A549 treated with CpdA at 1 μM for 4 hours (cell line): ENCODE measurements at places on chromosomes 1 and 21. TPM values are rescaled to one million over a fixed set of nuclear protein-coding genes. Genes with fewer than 3 reads are reported as not detected.

Gene CA14
- not detected in 5 replicates for total RNA-seq

Gene DEGS1
- 123 to 141 TPM (median 129 TPM) in 5 replicates for total RNA-seq

Gene CDC73
- total RNA-seq: 28.9 to 37.4 TPM (median 33.7 TPM) in 5 replicates

Gene UBR4
- 105 to 125 TPM (median 108 TPM) in 5 replicates for total RNA-seq

Gene SLC22A15
- 0.49 to 0.73 TPM (median 0.61 TPM) in 5 replicates for total RNA-seq

Gene GLIS1
- 0.02 to 0.05 TPM in 2 of 5 replicates, not detected in the others for total RNA-seq

Gene KCNE2
- total RNA-seq: not detected in 5 replicates

Gene ACP6
- 18.4 to 24.1 TPM (median 22.3 TPM) in 5 replicates for total RNA-seq

Gene CNN3
- total RNA-seq: 52.3 to 64.8 TPM (median 53.8 TPM) in 5 replicates

Gene SLC25A34
- 0.20 to 0.45 TPM (median 0.35 TPM) in 5 replicates for total RNA-seq

Gene KCNN3
- 0.05 to 0.07 TPM (median 0.05 TPM) in 3 of 5 replicates, not detected in the others for total RNA-seq

Gene OR10J1
- not detected in 5 replicates for total RNA-seq

Gene IGSF3
- 17.9 to 23.4 TPM (median 21.2 TPM) in 5 replicates for total RNA-seq

Gene MTARC1
- 8.6 to 12.6 TPM (median 9.7 TPM) in 5 replicates for total RNA-seq

Gene ALX3
- total RNA-seq: not detected in 5 replicates

Gene LCE2C
- not detected in 5 replicates for total RNA-seq
